ENCODE measurements at places on chromosomes 4 and X.
A peak's percentile ranks its signal among the peaks of the same experiment; 100 is the strongest.

GRCh38 chr4:2823301-2823670 lies 20.4 kb upstream of the ADD1 start:
- DNase-seq = no peak

- DNase-seq = no peak
Measured at GRCh38 chrX:10085223-10085622, 71.6 kb upstream of the CLCN4 start.

GRCh38 chrX:139831675-139832456 lies 101.0 kb downstream of the ATP11C start:
- DNase-seq = peak; percentile 82

DNA sequence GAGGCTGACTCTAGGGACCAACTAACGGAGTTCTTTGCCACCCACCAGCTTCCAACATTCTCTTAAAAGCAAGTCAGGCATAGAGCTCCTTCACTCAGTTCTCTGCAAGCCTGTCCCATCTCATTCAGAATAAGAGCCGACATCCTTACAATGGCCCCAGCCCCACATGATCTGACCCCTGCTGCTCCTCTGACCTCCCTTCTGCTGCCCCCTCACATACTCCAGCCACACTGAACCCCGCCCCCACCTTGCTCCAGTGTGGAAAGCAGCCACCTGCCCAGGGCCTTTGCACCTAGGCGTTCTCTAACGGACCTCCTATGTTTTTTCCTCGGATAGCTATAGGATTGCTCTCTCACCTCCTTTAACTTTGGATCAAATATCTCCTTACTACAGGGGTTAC lies 143.2 kb upstream of the ETNPPL start:
- DNase-seq = no peak

DNA sequence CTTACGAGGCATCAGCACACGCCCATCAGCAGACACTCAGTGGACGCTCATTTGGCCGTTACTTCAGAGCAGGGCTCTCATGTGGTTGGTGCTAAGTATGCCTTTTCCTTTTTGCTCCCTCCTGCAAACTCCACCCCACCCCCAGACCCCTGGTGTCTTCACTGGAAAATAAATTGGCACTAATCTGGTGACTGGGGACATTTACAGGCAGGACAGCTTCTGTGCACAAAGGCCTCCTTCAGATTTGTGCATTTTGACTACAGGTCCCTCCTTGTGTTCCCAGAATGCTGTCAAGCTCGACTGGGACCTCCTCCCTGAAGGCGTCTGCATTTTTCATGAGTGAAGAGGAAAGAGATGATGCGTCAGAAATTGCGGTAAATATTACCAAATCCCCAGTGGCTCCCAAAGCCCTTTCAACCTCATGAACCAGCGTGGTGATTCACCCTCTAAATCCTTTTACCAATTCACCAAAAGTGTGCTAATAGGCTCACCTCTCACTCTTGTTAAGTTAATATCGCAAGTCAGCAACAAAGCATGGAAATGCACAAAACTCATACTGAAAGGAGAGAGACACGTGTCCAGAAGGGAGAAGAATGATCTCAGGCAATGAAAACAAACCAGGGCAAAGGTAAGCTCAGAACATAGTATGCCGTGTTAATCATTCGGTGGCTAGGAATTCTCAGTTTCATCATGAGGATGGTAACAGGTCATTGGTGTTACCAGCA lies 119.0 kb downstream of the NKX6-1 start:
- peak; percentile 52 for DNase-seq

- no peak for DNase-seq
Measured at GRCh38 chr4:141860974-141861373, 224.6 kb downstream of the IL15 start.

DNA sequence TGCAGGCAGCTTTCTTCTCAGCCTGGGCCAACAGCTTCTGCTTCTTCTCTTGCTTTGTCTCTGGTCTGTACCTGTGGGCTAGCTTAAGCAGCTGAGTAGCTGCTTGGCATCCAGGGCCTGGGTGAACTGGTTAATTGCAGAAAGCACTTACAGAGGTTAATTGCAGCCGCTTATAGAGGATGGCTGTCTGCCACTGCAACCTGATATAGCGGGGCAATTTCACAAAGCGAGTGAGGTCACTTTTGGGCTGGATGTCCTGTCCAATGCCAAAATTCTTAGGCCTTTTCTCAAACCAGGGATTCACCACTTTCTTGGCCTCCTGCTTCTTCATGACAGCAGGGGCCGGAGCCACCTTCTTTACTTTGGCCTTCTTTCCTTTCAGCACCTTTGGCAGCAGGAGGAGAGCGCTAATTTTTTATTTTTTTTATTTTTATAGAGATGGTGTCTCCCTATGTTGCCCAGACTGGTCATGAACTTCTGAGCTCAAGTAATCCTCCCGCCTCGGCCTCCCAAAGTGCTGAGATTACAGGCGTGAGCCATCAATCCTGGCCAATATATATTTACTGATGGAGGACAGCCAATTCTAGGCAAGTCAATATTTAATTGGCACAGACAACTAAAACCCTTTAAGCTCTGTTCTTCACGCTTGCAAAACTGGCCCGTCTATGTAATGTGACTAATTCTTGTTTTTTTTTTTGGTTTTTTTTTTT lies 61.0 kb downstream of the ENOPH1 start:
- no peak for DNase-seq
